Activated naive CD8-positive, alpha-beta T cell treated with anti-CD3 and anti-CD28 coated beads, Interleukin-2, amount 10 ng/mL, durations not matched to agents 7 days and 5 days (primary cell): ENCODE measurements at places on chromosomes 5 and 9. TPM values are rescaled to one million over a fixed set of nuclear protein-coding genes. Genes with fewer than 3 reads are reported as not detected.

Gene TRPM6
- not detected for total RNA-seq

Gene ETF1
- total RNA-seq: 65.2 TPM

Gene PCDHGA2
- 0.08 TPM for total RNA-seq

Gene RNF183
- total RNA-seq: 0.37 TPM

Gene PCDHA3
- total RNA-seq: not detected

Gene FOXD4L4
- total RNA-seq: 0.55 TPM

Gene CCDC192
- not detected for total RNA-seq

Gene HAVCR1
- 4.1 TPM for total RNA-seq

Gene GABRA6
- not detected for total RNA-seq

Gene TEK
- total RNA-seq: not detected

- no peaks in the 10 kb centered on the region for H3K4me1 ChIP-seq
- no peak for DNase-seq
- H3K36me3 ChIP-seq: no peaks in the 10 kb centered on the region
Measured at GRCh38 chr5:107772418-107773310, 101.9 kb upstream of the EFNA5 start.

- no peak overlapping the region for H3K4me3 ChIP-seq
- H3K36me3 ChIP-seq: no peaks in the 10 kb centered on the region
- H3K27ac ChIP-seq: no peak overlapping the region
- peaks cover 10% of the 10 kb centered on the region for H3K4me1 ChIP-seq
- no peak for DNase-seq
Measured at GRCh38 chr9:33809506-33809905, 7.5 kb upstream of the UBE2R2 start.

GRCh38 chr9:32340361-32340760 is 44.1 kb upstream of the ACO1 start:
- no peak for DNase-seq
- H3K27ac ChIP-seq: no peak overlapping the region
- no peaks in the 10 kb centered on the region for H3K27me3 ChIP-seq
- H3K36me3 ChIP-seq: no peaks in the 10 kb centered on the region

DNA sequence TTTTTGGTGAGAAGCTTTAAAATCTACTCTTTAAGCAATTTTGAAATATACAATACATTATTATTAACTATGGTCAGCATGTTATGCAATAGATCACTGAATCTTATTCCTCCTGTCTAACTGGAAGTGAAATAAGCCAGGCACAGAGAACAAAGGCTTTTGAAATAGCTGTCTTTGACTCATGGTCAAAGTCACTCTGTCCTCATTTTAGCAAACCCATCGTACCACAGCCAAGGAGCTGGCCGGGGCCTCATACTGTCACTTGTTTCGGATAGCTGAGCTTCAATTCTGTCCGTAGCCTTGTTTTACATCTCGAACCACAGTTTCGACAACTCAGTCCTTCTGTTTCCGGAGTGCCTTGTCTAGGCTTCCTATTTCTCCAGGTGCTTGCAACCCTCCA is 19.2 kb downstream of the ADCY2 start:
- no peaks in the 10 kb centered on the region for H3K4me1 ChIP-seq
- no peaks in the 10 kb centered on the region for H3K27me3 ChIP-seq
- H3K27ac ChIP-seq: no peak overlapping the region
- DNase-seq: no peak

DNA sequence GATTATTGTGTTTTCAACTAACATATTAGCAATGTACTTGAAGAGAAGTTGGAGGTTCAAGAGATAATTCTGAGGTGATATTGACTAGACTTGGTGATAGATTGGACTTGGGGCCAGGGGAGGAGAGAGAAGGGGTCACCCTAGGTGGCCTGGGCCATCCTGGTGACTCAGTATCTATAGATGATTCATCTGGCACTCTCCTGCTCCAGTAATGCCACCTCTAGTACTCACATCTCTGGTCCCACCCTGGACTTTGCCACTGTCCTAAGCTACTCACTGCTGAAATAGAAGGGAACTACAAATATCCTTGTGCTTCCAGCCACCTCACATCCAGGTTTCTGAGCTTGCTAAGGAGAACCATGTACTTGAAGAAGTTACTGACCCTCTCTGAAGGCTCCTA is 249.9 kb downstream of the ARRDC3 start:
- no peak overlapping the region for H3K4me3 ChIP-seq
- H3K27ac ChIP-seq: no peak overlapping the region
- peaks cover 15% of the 10 kb centered on the region for H3K36me3 ChIP-seq
- peaks cover 27% of the 10 kb centered on the region for H3K4me1 ChIP-seq
- no peak for DNase-seq
- peaks cover 13% of the 10 kb centered on the region for H3K27me3 ChIP-seq

DNA sequence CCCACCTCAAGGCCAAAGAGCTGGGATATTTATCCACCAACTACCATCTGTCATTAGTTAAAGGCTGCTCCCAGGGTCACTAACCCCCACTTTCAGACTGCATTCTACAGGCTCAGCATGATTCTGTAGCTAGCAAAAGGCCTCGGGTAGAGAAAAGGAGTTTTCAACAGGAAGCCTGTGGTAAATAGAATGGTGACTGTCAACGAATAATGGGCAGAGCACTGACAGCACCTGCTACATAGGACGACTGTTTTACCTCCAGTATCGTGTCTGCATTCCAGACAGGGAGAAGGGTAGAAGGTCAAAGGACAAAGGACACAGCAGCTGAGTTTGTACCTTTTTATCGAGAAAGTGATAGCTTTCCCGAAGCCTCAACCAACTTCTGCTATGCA is 20.3 kb downstream of the MFAP3 start:
- no peak for DNase-seq
- peak overlapping the region; percentile 52 for H3K27ac ChIP-seq
- H3K4me3 ChIP-seq: peak overlapping the region; percentile 9
- H3K27me3 ChIP-seq: no peaks in the 10 kb centered on the region

GRCh38 chr9:8366161-8366926 is 566.8 kb upstream of the DMAC1 start:
- DNase-seq: no peak
- no peaks in the 10 kb centered on the region for H3K36me3 ChIP-seq
- H3K27me3 ChIP-seq: no peaks in the 10 kb centered on the region
- H3K4me1 ChIP-seq: peaks cover 7% of the 10 kb centered on the region
- H3K27ac ChIP-seq: no peak overlapping the region
- H3K4me3 ChIP-seq: no peak overlapping the region

DNA sequence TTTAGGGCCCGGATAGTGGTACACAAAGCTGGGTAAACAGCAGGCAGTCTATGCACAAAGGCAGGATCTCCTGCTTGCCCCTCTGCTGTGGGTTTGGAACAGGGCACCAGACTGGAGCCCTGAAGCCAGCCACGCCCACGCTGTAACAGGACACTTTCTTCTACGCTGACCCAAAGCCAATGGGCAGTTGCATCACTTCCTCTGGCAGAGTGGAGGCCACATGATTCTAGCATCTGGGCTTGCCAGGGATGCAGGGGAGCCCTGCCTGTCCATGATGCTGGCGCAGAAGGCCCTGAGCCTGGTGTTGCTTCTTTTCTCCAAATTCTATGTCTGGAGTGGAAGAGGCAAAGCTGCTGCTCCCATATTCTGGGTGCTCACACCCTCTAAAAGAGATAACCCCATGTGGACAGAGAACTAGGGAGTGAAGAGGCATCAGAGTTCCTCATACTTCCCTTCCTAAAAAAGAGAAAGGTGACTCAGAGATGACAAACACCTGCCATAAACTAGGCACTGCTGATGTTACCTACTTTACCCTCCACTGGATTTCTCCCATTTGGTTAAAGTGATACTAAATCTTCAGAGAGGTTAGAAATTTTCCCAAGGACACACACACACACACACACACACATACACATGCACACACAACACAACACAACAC is 260.3 kb upstream of the KLF4 start:
- no peak overlapping the region for H3K27ac ChIP-seq
- H3K36me3 ChIP-seq: no peaks in the 10 kb centered on the region
- no peak overlapping the region for H3K4me3 ChIP-seq
- DNase-seq: no peak
- no peaks in the 10 kb centered on the region for H3K4me1 ChIP-seq
- no peaks in the 10 kb centered on the region for H3K27me3 ChIP-seq

- DNase-seq: no peak
- no peaks in the 10 kb centered on the region for H3K4me1 ChIP-seq
- no peaks in the 10 kb centered on the region for H3K36me3 ChIP-seq
Measured at GRCh38 chr5:23208959-23209431, 298.4 kb upstream of the PRDM9 start.

DNA sequence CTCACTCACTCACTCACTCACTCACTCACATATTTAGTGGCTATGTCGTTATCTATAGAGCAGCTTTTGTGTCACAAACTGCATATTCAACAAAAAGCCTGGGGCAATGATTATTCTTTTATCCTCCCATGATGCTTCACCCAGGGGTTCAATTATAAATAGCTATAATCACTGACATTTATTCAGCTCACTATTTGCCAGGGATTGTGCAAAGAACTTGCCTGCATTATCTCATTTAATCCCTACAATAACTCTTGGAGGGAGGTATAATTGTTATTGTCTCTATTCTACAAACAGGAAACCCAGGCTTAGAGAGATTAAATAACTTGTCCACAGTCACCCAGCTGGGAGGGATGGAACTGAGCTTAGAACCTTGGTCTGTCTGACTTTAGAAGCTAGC is 298.0 kb upstream of the MSX2 start:
- H3K27ac ChIP-seq: no peak overlapping the region
- H3K36me3 ChIP-seq: no peaks in the 10 kb centered on the region
- no peaks in the 10 kb centered on the region for H3K4me1 ChIP-seq
- H3K27me3 ChIP-seq: no peaks in the 10 kb centered on the region
- no peak for DNase-seq

DNA sequence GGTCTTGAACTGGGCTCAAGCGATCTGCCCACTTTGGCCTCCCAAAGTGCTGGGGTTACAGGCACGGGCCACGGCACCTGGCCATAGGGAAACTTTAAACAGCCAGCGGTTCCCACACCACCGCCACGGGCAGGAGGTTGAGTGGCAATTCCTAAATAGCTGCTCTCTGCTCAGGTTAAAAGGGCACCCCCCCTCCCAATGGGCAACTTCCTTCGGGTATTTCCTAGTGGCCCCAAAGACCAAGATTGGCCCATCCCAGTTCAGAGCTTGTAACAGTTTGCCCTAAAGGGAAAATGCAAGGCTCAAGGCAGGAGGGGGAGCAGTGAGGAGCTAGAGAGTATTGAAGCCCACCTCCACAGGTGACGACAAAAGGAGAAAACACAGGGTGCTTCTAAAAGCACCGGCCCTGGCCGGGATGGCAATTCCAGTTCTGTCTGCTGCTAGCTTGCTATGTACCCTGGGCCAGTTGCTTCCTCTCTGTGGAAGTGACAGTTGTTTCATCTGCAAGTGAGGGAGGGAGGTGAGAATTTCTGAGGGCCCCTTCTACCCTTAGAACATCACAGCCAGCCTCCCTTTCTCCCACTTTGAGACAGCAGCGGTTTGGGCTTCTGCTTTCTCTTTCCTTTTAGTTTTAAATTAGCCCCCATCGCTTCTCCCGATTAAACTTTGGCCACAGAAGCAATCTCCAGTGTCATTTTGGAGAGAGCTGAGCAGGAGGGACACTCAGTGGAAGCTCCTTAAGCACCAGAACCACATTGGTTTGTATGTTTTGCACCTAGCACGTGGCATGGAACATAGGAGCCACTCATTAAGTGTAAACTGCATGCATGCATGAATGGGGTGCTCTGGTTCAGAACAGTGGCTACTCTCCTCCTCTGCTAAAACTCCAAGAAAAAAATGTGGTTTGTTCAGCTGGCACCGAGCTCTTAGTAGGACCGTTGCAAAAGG is 17.3 kb upstream of the TNIP1 start:
- DNase-seq: peak; percentile 35
- H3K4me1 ChIP-seq: peaks cover 72% of the 10 kb centered on the region
- no peaks in the 10 kb centered on the region for H3K27me3 ChIP-seq
- peak overlapping the region; percentile 69 for H3K4me3 ChIP-seq
- H3K36me3 ChIP-seq: peaks cover 37% of the 10 kb centered on the region

DNA sequence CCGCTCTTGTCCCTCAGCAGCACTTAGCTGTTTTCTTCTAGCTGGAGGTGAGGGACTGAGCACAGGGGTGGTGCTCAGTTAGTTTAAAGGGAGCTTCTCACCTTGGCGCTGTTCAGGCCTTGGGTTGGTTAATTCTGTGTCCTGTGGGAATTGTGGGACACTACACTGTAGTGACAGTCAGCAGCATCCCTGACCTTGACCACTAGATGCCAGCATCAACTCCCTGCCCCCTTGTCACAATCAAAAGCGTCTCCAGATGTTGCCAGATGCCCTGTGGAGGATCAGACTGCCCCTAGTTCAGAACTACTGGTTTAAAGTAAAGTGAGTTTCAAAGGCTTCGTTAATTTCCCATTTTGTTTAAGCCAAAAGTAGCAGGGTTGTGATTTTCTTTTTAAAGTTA is 65.5 kb upstream of the DMRT3 start:
- no peaks in the 10 kb centered on the region for H3K36me3 ChIP-seq
- H3K4me1 ChIP-seq: no peaks in the 10 kb centered on the region
- no peak for DNase-seq
- H3K27me3 ChIP-seq: peaks cover 46% of the 10 kb centered on the region

GRCh38 chr5:71924980-71925379 is 182.3 kb upstream of the MAP1B start:
- peaks cover 18% of the 10 kb centered on the region for H3K27me3 ChIP-seq
- no peaks in the 10 kb centered on the region for H3K36me3 ChIP-seq
- no peak overlapping the region for H3K27ac ChIP-seq

GRCh38 chr9:129201289-129201688 is 23.2 kb upstream of the IER5L start:
- peaks cover 3% of the 10 kb centered on the region for H3K4me1 ChIP-seq
- no peak for DNase-seq
- H3K36me3 ChIP-seq: no peaks in the 10 kb centered on the region
- H3K4me3 ChIP-seq: no peak overlapping the region

GRCh38 chr9:23850242-23850689 is 24.2 kb upstream of the ELAVL2 start:
- no peak overlapping the region for H3K27ac ChIP-seq
- peaks cover 17% of the 10 kb centered on the region for H3K27me3 ChIP-seq
- no peak overlapping the region for H3K4me3 ChIP-seq
- H3K4me1 ChIP-seq: no peaks in the 10 kb centered on the region
- no peaks in the 10 kb centered on the region for H3K36me3 ChIP-seq

DNA sequence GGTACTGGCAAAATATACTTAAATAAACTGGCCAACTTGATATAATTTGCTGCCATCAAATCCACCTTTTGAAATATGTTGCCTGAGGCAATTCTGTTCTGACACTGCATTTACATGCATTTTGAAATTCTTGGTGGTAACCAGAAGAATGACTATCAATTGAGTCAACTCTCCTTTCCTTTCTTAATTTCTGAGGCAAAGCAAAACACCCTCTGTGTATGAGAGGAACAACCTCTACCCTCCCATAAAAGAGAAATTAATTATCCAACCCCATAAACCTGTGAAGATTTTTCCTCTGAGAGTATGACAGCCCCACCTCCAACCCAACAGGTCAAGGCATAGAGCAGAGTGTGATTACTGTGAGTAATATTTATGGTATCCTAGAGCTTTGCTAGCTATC is 286.8 kb downstream of the NR2F1-AS1 start:
- no peaks in the 10 kb centered on the region for H3K36me3 ChIP-seq
- H3K27me3 ChIP-seq: no peaks in the 10 kb centered on the region
- no peak overlapping the region for H3K4me3 ChIP-seq
- no peaks in the 10 kb centered on the region for H3K4me1 ChIP-seq
- DNase-seq: no peak
- no peak overlapping the region for H3K27ac ChIP-seq

GRCh38 chr5:31771500-31771899 is 132.6 kb downstream of the PDZD2 start:
- no peak overlapping the region for H3K4me3 ChIP-seq
- no peak overlapping the region for H3K27ac ChIP-seq
- no peaks in the 10 kb centered on the region for H3K27me3 ChIP-seq
- no peaks in the 10 kb centered on the region for H3K4me1 ChIP-seq
- DNase-seq: no peak
